ENCODE measurements at places on chromosomes 4 and X.

- DNase-seq = no peak
These were observed 45.3 kb upstream of the RPS6KA3 start for GRCh38 chrX:20312018-20312417.

GRCh38 chr4:157674699-157675098 is 454.2 kb downstream of the GRIA2 start:
- no peak for DNase-seq

- DNase-seq = no peak
These were observed 183.7 kb downstream of the SPATA18 start for GRCh38 chr4:52234561-52235440.

- no peak for DNase-seq
These were observed 118.0 kb downstream of the CAMK2D start for GRCh38 chr4:113643505-113643904.

DNA sequence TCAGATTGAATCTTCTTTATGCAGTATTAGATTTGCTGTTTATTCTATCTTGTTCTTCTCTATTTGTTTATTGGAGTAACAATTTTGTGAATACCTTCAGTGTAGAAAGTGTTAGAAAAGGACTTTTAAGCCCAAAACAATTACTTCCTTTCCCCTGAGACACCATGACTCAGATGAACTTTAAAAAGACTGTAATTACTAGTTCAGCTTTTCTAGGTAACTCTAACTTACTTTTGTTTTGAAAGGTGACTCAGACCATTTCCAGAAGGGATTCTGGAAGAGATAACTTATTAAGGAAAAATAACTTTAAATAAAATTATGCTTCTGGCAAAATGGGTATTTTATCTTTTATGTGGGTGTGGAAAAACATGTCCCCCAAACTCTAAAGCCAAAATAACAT is 561.5 kb upstream of the PCDH10 start:
- no peak for DNase-seq

DNA sequence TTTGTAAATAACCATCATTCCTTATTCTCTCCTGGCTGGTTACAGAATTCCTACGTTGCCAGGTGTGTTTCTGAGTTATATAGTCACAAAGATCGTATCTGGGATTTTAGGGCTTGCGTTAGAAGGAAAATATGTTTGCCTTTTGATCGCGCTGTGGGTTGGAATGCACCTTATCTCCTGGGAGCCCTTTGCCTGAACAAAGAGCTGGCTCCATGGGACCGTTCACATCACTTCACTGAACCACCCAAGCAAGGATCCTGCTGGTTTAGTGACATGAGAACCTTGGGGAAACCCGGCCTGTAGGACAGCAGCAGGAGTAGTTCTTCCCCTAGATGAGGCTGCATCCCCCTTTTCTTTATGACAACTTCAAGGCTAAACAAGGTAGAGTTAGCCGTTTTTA is 51.6 kb downstream of the RS1 start:
- no peak for DNase-seq

DNA sequence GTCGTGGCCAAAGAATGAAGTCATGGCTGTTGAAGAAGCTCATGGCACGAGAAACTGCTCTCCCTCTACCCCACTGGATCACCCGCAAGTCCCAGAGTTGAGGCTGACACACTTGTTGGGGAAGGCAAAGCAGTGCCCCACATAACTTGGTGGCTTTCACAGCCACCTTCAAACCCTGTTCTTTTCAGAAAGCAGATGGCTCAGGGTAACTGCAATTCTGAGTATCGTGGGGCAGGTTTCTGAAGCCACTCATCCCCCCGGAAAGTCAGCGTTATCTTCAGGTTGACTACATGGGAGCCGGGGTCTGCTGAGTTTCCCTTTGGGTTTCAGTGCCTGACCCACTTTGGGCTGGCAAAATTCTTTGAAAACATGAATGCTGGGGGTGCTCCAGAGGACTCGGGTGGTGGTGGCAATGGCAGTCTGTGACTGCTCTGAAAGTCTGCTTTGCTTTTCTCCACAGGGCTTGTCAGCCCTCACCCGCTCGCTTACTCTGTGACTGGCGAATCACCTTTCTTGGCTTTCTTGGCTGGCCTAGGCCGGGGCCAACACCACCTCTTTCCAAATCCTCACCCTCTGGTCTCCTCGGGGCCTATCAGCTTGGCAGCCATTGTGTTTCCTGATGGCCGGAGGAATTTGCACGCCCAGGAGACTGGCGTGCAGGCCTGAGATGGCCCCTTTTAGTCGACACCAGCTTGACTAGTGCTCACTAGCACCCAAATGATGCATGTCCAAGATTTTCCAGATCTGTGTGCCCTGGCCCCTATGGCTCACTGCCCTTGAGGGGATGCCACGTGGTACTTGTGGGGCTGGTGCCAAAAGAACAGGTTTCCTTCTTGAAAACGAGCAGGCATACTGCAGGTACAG is 7.3 kb downstream of the PPP1R3F start:
- DNase-seq = no peak
